ENCODE measurements at places on chromosomes 11 and 22. TPM values are rescaled to one million over a fixed set of nuclear protein-coding genes. Genes with fewer than 3 reads are reported as not detected.

- DNase-seq = no peak
Measured at GRCh38 chr11:60230681-60231080, 12.3 kb downstream of the MS4A4E start.

DNA sequence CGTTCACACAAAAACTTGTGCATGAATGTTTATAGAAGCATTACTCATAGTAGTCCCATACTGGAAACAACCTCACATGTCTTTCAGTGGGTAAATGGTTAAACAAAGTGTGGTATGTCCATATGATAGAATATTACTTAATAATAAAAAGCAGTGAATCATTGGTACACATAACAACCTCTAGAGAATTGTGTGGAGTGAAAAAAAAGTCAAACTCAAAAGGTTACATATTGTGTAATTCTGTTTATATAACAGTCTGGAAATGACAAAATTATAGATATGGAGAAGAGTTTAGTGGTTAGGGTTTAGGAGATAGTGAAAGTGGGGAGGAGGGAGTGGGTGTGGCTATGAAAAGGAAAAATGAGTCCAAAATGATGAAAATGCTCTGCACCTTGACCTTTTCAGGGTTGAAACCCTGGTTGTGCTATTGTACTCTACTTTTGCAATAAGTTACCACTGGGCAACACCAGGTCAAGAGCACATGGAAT, 243.4 kb upstream of the DDI1 start:
- no peak for DNase-seq

DNA sequence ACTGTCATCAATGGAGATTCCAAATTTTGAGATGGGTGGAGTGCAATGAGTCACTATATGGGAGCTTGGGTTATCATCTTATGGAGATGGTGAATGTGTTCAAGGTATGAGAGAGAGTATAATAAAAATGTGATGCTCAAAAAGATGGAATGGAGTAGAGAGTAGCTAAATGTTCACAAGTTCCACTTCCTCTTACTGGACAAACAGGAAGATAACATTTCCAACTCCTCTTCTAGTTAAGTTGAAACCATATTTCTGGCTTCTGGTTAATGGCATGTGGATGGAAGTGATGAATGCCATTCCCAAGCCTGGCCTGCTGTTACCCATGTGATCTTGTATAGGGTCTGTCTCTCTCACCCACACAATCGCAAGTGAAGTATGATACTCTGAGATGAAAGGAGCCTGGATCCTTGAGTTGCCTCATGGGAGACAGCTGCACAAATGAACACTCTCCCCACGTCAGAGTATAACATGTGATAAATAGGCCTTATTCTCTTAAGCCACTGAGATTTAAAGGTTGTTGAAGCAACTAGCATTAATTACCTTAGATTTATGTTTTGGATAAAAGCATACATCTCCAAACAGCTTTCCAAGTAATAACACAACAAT, 111.0 kb downstream of the RAB38 start:
- no peak for DNase-seq

The LMO1 gene
- total RNA-seq = 9.3 TPM

DNA sequence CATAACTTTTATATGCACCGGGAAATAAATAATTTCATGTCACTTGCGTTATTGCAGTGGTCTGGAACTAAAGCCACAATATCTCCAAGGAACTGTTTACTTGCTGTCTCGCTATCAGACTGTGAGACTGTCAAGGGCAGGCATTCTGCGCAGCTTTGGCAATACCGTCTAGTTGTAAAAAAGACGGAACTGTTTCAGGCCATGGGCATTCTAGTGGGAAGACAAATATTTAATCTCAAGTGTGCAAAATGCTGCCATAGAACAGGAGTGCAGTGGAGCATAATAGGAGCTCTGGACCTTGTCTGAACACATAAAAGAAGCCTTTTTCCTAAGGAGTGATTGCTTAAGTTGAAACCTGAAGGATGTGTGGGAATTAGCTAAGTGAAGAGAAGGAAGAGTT, 53.8 kb downstream of the PACS1 start:
- no peak for DNase-seq

GRCh38 chr11:57146301-57146700, 35.5 kb upstream of the LRRC55 start:
- DNase-seq = no peak

DNA sequence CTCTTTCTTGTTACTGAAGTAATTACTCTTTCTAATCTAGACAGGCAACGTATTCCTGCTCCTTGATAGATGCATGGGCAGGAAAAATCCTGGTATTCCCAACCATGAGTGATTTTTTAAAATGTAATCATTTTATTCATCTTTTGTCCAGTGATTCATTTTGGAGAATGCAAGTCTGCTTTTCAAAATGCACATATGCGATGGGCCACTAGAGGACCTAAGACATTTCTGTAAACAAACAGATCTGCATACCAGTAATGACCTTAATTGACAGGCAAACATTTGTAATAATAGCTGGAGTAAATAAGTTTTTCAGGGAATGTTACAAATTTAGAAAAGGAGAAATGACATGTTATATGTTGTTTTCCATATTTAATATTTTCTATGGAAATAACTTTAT, 1167.6 kb downstream of the JRKL start:
- DNase-seq = no peak

DNA sequence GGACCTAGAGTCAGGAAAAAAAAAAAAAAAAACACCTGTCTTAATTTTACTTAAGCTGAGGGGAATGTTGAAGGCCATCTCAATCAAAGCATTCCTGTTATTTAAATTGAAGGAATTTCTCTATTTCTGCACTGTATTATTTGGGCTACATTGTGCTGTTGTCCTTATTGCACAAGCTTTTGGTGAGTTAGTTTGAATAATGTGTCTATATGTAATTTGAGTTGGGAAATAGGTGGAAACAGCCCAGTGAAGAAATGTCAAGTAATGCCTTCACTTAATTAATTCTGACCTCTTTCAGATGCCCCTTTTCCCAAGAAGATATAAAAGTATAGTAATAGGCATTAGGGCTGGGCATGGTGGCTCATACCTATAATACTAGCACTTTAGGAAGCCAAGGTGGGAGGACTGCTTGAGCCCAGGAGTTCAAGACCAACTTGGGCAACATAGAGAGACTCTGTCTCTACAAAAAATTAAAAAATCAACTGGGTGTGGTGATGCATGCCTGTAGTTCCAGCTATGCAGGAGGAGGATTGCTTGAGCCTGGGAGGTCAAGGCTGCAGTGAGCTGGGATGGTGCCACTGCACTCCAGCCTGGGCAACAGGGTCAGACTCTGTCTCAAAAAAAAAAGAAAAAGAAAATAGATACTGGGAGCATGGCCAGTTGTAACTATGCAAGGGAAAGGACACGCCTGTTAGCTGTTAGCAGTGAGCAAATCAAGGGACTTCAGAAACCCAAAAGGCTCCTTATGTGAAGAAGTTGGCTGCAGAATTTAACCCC, 34.9 kb downstream of the OR10A6 start:
- DNase-seq = no peak
